Activated CD4-positive, alpha-beta T cell treated with anti-CD3 and anti-CD28 coated beads, Interleukin-2, amount 10 ng/mL, durations not matched to agents 24 days and 14 days (primary cell): ENCODE measurements at places on chromosomes 16 and 17. TPM values are rescaled to one million over a fixed set of nuclear protein-coding genes. Genes with fewer than 3 reads are reported as not detected.

The LGALS9 gene
- 46.4 and 51.6 TPM in 2 replicates for total RNA-seq

DNA sequence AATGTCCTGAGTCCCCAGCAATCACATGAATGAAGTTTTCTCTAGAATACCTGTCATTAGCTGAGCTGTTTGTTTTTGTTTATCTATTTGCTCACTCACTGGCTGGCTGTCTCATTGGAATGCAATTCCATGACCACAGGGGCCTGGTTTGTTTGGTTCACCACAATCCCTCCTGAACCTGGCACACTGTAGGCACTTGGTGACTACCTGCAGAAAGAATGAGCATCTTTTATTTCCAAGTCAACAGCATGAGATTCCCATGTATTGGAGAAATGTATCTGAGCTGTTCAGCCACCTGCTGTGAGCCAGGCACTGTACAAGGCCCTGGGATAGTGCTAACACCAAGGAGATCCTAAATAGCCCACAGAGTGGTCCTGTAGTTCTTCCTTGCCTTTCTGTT lies 345.1 kb downstream of the XYLT1 start:
- no peak overlapping the region for H3K4me3 ChIP-seq
- DNase-seq, result no peak
- peaks cover 1% of the 10 kb centered on the region for H3K4me1 ChIP-seq
- peaks cover 77% of the 10 kb centered on the region for H3K36me3 ChIP-seq

DNA sequence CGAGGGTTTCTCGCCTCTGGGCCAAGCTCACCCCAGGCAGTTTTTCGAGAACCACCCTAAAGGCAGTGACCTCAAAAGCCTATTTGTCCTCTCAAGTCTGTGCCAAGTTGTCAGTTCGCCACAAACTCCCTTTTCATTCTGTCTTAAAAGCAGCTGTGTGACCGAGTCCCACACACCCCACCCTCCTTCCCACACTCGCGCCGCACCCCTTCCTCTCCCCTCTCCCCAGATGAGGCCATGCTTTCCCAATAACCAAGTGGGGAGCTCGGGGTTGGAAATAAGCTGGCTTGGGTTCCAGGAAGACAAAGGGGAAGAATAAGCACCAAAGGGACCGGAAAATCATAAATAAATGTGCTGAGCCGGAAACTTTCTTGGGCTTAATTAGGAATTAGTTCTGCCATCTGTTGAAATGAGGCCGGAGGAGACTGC lies 36.7 kb downstream of the GRIN2C start:
- peaks cover 8% of the 10 kb centered on the region for H3K36me3 ChIP-seq
- no peaks in the 10 kb centered on the region for H3K27me3 ChIP-seq
- no peak for DNase-seq
- H3K27ac ChIP-seq, result no peak overlapping the region
- no peak overlapping the region for H3K4me3 ChIP-seq

The HSPB9 gene
- not detected in 2 replicates for total RNA-seq

DNA sequence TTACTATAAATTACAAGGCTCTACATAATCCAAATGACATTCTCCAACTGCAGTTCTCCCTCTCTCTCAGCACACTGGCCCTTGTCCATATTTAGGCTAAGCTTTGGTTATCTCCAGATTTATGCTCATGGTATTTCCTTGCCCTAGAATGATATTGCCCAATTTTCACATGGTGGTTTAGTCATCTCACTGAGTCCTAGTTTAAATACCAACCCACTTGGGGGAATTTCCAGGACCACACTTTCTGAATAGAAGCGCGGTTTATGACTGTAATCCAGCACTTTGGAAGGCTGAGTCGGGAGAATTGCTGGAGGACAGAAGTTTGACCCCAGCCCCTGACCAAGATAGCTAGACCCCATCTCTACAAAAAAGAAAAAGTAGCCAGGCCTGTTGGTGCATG lies 280.1 kb upstream of the MON1B start:
- H3K27ac ChIP-seq, result no peak overlapping the region
- no peaks in the 10 kb centered on the region for H3K4me1 ChIP-seq
- H3K4me3 ChIP-seq, result no peak overlapping the region
- H3K36me3 ChIP-seq, result no peaks in the 10 kb centered on the region

- H3K4me3 ChIP-seq, result no peak overlapping the region
- no peaks in the 10 kb centered on the region for H3K27me3 ChIP-seq
- no peak for DNase-seq
- no peaks in the 10 kb centered on the region for H3K36me3 ChIP-seq
- no peak overlapping the region for H3K27ac ChIP-seq
Observed at GRCh38 chr16:4970010-4970409, 11.9 kb downstream of the SEC14L5 start.

- no peak overlapping the region for H3K4me3 ChIP-seq
- H3K27me3 ChIP-seq, result peaks cover 5% of the 10 kb centered on the region
- H3K36me3 ChIP-seq, result no peaks in the 10 kb centered on the region
- DNase-seq, result no peak
Observed at GRCh38 chr17:80045703-80046102, 9.3 kb downstream of the CCDC40 start.

- H3K4me1 ChIP-seq, result peaks cover 5% of the 10 kb centered on the region
- no peak overlapping the region for H3K27ac ChIP-seq
- no peak overlapping the region for H3K4me3 ChIP-seq
- H3K36me3 ChIP-seq, result no peaks in the 10 kb centered on the region
- no peaks in the 10 kb centered on the region for H3K27me3 ChIP-seq
Observed at GRCh38 chr17:42518046-42518754, 17.8 kb upstream of the NAGLU start.

GRCh38 chr17:16352303-16352666 lies 984 bp downstream of the CENPV start:
- DNase-seq, result peak; percentile 76
- H3K27me3 ChIP-seq, result peaks cover 14% of the 10 kb centered on the region
- peak overlapping the region; percentile 88 for H3K4me3 ChIP-seq
- peak overlapping the region; percentile 84 for H3K27ac ChIP-seq
- peaks cover 6% of the 10 kb centered on the region for H3K36me3 ChIP-seq

DNA sequence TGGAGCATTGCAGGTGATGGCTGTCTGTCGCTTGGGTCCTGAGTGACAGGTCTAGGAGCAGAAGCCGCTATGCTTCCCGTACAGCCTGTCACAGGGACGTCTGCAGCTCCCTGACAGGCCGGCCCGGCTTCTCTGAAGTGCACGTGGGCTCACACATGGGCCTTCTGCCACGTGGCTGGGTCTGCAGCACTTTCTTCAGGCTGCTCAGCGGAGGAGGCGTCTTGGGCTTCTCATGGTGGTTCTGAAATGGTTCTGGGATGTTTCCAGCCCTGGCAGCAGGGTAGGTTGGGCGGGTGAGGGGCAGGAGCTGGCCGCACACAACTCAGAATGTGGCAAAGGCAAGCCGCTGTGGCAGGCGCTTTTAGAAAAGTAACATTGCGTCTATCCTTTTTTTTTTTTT lies 80.3 kb upstream of the ZNF750 start:
- no peak overlapping the region for H3K27ac ChIP-seq
- H3K27me3 ChIP-seq, result no peaks in the 10 kb centered on the region
- H3K36me3 ChIP-seq, result peaks cover 23% of the 10 kb centered on the region
- no peak for DNase-seq
- no peak overlapping the region for H3K4me3 ChIP-seq

- no peak for DNase-seq
- no peaks in the 10 kb centered on the region for H3K36me3 ChIP-seq
- H3K4me3 ChIP-seq, result no peak overlapping the region
- no peak overlapping the region for H3K27ac ChIP-seq
Observed at GRCh38 chr17:71600137-71600789, 520.6 kb upstream of the SOX9 start.

GRCh38 chr16:87551487-87551886 lies 50.8 kb upstream of the JPH3 start:
- H3K36me3 ChIP-seq, result no peaks in the 10 kb centered on the region
- H3K27ac ChIP-seq, result no peak overlapping the region
- no peak overlapping the region for H3K4me3 ChIP-seq
- H3K27me3 ChIP-seq, result peaks cover 2% of the 10 kb centered on the region

DNA sequence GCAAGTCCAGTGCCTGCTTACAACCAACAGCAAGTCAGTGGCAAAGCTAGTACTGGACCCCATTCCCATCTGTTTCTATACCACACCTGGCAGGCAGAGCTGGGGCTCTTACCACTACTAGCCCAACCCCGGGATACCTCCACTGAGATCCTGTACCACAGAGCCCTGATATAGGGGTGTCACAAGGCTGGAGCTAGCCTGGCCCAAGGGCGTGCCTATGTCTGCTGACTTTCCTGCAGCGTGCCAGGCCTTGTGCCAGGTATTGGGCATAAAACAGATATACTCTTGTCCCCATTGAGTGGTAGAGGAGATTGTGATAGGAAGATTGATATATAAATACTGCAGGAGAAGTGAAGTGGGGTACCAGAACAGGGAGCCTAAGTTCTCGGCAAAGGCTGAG lies 44.4 kb downstream of the PLD6 start:
- no peaks in the 10 kb centered on the region for H3K27me3 ChIP-seq
- no peak overlapping the region for H3K4me3 ChIP-seq
- no peak for DNase-seq
- H3K4me1 ChIP-seq, result no peaks in the 10 kb centered on the region
- H3K36me3 ChIP-seq, result peaks cover 30% of the 10 kb centered on the region

The TVP23C gene
- 8.2 TPM in 2 replicates for total RNA-seq
